Endothelial cell of coronary artery (primary cell): ENCODE measurements at places on chromosomes 7 and 10. TPM values are rescaled to one million over a fixed set of nuclear protein-coding genes. Genes with fewer than 3 reads are reported as not detected.

Gene INMT
- total RNA-seq, result 0.28 TPM in 1 of 2 replicates, not detected in the other

Gene NPTX2
- 1.3 and 2.3 TPM in 2 replicates for total RNA-seq

Gene RPEL1
- total RNA-seq, result under 0.01 TPM in 1 of 2 replicates, not detected in the other

Gene GRID2IP
- total RNA-seq, result under 0.01 TPM in 1 of 2 replicates, not detected in the other

Gene VAX1
- total RNA-seq, result not detected in 2 replicates

Gene TMEM176B
- 0.09 TPM in 1 of 2 replicates, not detected in the other for total RNA-seq

Gene INHBA
- total RNA-seq, result 4.0 and 4.5 TPM in 2 replicates

Gene PTN
- total RNA-seq, result 0.27 and 0.56 TPM in 2 replicates

Gene MYL10
- total RNA-seq, result not detected in 2 replicates

Gene PPP1R17
- total RNA-seq, result not detected in 2 replicates

Gene PON1
- not detected in 2 replicates for total RNA-seq

Gene SEMA3D
- 1.4 and 2.4 TPM in 2 replicates for total RNA-seq

Gene PAPOLB
- under 0.01 and 0.09 TPM in 2 replicates for total RNA-seq

Gene ACBD7
- 1.4 and 1.9 TPM in 2 replicates for total RNA-seq

Gene LRRN3
- total RNA-seq, result 0.19 TPM in 1 of 2 replicates, not detected in the other

Gene FAM13C
- 0.54 and 0.66 TPM in 2 replicates for total RNA-seq

Gene DPP6
- total RNA-seq, result not detected in 2 replicates

Gene FZD1
- 2.2 TPM in 2 replicates for total RNA-seq

Gene ZNF467
- total RNA-seq, result 2.6 and 3.8 TPM in 2 replicates

Gene MEIG1
- not detected in 2 replicates for total RNA-seq

Gene CNNM1
- total RNA-seq, result under 0.01 TPM in 1 of 2 replicates, not detected in the other

Gene HOXA7
- total RNA-seq, result 0.45 and 1.0 TPM in 2 replicates

Gene AKR1C8
- total RNA-seq, result not detected in 2 replicates

Gene ANK3
- total RNA-seq, result 2.6 and 6.1 TPM in 2 replicates
